ENCODE measurements at places on chromosomes 1 and 21.

DNA sequence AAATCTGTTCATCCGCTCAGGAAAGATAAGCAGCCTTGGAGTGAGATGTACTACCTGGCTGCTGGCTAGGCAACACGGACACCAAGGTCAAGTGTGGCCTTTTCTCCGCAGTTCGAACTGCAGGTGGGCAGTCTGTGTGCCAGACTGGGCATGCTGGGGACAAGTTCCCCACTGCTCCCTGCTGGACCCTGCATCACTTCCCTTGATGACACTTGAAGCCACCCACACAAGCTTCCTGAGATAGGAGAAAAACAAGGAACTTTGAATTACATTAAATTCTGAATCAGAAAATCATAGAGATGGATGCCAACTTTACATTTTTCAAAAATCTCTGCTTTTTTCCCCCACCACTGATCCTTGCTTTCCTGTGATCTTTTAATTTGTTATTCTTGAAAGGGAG is 38.3 kb downstream of the BEND5 start:
- DNase-seq, result no peak

GRCh38 chr1:203440771-203441170 is 34.8 kb upstream of the PRELP start:
- DNase-seq, result no peak

- no peak for DNase-seq
Measured at GRCh38 chr21:41712730-41713129, 54.1 kb downstream of the RIPK4 start.

DNA sequence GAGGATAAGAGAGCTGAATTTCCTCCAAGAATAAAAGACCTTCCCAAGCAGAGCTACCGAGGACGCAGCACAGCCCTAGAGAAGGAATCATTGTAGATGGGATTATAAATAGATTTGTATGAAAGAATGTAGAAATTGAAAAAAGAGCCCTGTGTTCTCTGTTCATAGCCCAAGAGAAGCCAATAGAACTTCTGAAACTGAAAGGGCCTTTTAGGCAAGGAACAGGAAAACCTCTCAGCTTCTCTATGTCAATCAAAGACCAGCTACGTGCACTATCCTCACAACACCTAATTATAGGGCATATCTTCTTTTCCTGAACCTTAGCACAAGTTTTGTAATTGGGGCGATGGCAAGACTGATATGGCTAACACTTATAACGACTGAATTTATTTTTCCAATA is 192.4 kb upstream of the RNPC3 start:
- DNase-seq, result no peak

DNA sequence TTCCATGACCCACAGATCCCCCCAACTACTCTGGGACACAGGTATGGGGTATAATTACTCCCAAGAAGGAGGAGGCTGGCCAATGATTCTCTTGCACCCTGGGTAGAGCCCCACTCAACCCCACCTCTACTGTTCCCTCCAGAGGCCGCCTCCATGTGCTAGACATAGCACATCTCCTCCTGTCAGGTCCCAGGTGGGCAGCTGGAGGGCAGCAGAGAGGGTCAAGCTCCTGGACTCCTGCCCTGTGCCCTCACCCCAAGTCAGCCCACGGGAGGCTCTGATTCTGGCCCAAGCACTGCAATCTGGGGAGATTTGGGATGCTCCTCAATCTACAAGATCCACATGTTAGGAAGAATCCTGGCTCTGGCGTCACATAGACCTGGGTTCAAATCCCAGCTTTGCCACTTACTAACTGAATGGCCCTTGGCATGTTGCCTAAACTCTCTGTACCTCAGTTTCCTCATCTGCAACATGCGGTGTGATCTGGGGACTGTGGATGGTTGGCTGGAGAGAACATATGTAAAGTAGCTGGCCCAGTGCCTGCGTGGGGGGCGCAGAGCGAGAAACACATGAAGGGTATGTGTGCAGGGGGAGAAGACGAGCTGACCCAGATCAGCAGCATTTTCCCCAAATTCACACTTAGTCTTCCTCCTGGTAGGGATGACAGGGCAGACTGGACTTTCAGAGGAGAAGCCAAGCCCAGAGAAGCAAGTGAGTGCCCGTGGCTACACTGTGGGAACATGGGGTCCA is 23.2 kb downstream of the TNNT2 start:
- no peak for DNase-seq

GRCh38 chr1:182968151-182968741 is 15.3 kb upstream of the SHCBP1L start:
- no peak for DNase-seq

- DNase-seq, result no peak
Measured at GRCh38 chr21:28633839-28634555, 358.7 kb downstream of the LTN1 start.

DNA sequence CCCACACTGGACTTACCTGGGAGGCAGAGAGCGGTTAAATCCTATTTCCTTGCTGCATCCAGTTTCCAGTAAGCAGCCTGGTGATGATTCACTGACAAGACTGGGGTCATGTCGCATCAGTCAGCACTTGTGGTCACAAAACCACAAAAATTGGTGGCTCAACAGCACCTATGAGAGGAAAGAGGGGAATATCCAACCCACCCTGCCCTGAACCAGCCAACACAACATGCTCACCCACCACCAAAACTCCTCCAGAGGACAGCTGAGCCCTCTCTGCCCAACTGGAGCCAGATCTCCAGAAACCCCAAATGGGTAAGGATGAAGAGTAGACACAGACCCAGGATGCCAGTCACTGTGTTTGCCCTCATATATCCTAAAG is 64.0 kb downstream of the CD46 start:
- no peak for DNase-seq

GRCh38 chr1:30311749-30312148 is 411.6 kb downstream of the MATN1 start:
- DNase-seq, result no peak

DNA sequence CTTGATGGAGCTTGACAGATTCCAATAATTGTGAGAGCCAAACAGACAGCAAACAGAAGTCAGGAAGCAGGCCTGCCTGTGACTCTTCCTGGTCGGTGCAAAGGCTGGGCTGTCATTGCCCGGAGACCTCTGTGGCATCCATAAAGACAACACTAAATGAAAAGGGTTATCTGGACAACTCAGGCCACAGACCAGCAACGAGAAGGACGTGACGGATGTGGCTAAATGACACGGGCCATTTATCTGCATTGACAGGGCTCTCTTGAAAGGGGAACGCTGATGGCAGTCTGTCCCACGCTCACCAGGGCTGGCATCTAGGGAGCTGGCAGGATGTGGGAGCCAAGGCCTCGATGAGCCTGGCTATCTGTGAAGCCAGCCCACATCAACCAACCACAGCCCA is 35.0 kb downstream of the HMGB4 start:
- DNase-seq, result no peak

DNA sequence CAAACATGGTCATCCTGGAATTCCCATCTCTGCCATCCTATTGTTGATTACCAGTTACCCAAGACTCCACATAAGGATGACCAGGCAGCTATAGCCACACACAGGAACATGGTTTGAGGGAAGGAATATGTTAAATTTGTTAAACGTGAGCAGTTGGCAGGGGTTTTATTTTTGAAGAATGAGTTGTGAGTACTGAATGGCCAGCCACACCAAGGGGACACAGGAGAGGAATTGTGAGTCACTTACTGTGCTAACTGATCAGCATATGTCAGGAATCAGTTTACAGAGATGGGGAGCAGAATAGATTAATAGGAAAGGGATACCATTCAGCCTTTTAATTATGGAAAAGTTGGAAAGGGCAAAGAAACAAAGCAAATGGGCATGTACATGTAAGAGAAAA is 39.3 kb upstream of the RAVER2 start:
- no peak for DNase-seq

GRCh38 chr21:37074197-37074510 is 1.1 kb downstream of the TTC3 start:
- no peak for DNase-seq

- no peak for DNase-seq
Measured at GRCh38 chr21:28833182-28833581, 159.5 kb downstream of the LTN1 start.

DNA sequence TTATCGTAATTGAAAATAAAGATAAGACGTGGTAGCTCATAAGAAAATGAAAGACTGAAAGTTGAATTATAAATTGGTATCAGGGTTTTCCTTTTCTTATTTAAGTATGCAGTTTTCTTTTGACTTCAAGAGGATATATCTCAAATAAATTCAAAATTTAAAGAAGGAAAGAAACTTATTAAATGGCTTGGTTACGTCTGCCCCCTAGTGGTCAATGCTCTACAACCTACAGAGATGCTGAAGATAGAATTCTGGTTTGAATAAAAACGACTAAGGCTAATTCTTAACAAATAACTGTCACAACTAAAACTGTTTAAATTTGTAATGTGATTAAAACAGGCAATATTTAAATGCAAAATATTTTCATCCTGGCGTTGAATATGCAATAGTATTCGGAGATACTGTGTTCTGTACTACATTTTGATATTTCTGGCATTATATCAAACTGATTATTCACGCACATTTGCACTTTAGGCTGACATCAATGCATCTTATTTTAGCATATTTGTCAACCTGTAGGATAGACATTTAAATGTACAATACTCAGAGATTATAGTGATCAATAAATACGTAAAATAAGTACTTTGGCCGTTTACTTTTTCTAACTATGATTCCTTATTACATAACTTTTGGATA is 26.8 kb downstream of the IFI44 start:
- DNase-seq, result no peak

GRCh38 chr1:162854245-162854882 is 6.6 kb downstream of the CCDC190 start:
- peak; percentile 25 for DNase-seq

- DNase-seq, result no peak
Measured at GRCh38 chr1:60989749-60990713, 92.3 kb upstream of the NFIA start.

- DNase-seq, result no peak
Measured at GRCh38 chr21:46617267-46618051, 12.6 kb upstream of the S100B start.

DNA sequence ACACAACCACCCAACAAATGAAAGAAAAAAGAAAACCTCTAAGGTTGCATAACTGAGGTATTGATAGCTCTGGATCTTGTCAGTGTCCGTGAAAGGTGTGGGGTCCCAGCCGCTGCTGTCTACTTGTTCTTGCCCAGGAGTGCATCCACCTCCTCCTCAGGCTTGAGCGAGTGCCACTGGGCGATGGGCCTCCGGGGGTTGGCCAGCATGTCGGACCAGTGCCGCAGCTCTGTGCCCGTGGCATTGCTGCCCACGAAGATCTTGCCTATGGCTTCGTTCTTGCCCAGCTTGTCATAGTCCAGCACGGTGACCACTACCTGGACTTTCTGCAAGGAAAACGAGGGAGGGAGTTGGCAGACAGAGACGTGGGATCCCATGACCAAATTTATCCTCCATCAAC is 113.6 kb downstream of the SYT2 start:
- no peak for DNase-seq

GRCh38 chr1:56553046-56553445 is 26.3 kb downstream of the PLPP3 start:
- DNase-seq, result no peak

- DNase-seq, result no peak
Measured at GRCh38 chr1:98939471-98939870, 65.2 kb downstream of the PLPPR5 start.

- no peak for DNase-seq
Measured at GRCh38 chr1:98698625-98699024, 37.1 kb downstream of the SNX7 start.

- DNase-seq, result no peak
Measured at GRCh38 chr1:226684026-226684425, 55.1 kb downstream of the ITPKB start.

DNA sequence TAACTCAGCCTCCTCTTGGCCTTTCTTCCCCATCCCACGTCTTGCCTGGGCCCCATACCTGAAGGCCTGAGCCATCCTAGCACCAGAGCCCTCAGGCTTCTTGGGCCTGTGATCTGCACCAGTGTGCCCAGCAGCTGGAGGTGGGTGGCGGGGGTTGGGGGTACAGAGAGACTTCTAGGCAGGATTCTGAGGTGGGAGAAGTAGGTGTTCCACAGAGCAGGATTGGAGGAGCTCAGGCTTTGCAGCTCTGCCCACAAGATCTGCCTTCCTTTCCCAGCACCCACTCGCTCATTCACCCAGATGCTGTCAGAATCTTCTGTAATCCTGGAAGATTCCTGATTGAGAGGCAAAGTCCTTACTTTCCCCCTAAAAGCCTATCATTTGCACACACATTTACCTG is 10.0 kb upstream of the GJB5 start:
- DNase-seq, result no peak

DNA sequence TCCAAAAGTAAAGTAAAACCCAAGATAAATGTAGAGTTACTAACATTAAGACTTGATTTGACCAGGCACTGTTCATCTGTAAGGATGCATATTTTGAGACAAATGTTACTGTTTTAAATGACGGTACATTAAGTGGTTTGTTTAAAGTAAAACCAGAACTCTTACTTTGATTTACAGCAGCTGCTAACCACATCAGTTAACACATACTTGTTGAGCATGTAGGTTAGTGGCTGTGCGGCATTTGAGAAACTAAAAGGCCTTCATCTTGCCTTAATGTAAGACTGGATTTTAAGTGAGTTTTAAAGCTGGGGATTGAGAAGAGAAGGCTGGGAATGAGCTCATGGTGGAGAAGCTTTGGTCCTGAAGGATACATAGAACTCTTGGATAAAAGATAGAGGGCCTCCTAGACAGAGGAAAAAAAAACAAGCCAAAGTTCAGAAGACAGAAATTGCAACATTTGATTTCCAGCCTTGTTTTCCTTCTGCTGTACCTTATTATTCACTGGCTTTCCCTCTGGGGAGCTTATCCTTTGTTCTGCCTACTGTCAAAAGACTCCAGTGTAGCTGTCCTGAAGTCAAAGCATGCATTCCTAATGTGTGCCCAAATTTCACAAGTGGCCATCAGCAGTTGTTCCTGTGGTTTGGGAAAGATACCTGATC is 66.6 kb downstream of the MTR start:
- no peak for DNase-seq

GRCh38 chr1:47937586-47938254 is 59.5 kb downstream of the TRABD2B start:
- no peak for DNase-seq

DNA sequence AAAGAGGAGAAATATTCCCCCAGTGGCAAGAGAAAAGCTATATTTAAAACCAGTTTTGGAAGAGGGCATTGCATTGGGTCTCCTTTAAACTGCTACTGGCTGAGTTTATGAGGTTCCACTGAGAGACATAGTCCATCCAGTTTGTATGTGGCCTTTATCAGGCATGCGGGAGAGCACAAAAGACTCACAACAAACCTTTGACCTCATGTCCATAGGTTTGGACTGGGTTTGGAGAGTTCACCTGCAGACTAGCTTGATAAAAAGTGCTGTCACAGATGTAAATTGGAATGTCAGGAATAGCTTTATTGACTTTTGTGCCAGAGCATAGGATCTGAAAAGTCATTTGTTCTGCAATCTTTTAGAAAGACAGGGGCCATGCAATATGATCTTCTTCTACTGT is 131.0 kb upstream of the NRIP1 start:
- DNase-seq, result no peak

- no peak for DNase-seq
Measured at GRCh38 chr1:116110567-116111523, at the start of gene MAB21L3. Gene MAB21L3, plus strand, starts transcription at chr1:116111399. Its CDS starts 1,217 bp downstream, at chr1:116112616.

Measured in stimulated activated CD4-positive, alpha-beta T cell treated with anti-CD3 and anti-CD28 coated beads, TNF-alpha, amount 100 ng/mL, for 48 hours (primary cell).